ENCODE measurements at places on chromosomes 13 and 19.
A peak's percentile ranks its signal among the peaks of the same experiment; 100 is the strongest.

DNA sequence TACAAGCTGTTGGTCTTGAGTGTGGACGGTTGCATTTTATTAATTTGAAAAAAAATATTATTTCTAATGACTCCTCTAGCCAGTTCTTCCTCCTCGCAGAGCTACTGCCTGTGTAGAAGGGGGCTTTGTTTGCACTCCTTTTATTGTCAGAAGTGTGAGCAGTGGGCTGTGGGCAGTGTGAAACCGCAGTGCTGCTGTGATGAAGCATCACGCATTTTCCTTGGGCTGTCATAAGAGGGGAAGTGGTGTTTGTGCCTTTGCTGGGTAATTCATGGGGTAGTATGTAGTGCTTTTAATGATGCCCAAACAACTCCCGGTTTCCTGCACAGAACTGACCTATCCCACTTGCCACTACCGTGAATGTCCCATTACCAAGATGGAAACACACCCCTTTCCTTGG, 357.3 kb downstream of the ZNF536 start:
- DNase-seq = no peak

- DNase-seq = no peak
Observed at GRCh38 chr19:40565910-40566495, 10.7 kb upstream of the SHKBP1 start.

- DNase-seq = no peak
Observed at GRCh38 chr19:19737559-19738332, 4.8 kb upstream of the ZNF14 start.

DNA sequence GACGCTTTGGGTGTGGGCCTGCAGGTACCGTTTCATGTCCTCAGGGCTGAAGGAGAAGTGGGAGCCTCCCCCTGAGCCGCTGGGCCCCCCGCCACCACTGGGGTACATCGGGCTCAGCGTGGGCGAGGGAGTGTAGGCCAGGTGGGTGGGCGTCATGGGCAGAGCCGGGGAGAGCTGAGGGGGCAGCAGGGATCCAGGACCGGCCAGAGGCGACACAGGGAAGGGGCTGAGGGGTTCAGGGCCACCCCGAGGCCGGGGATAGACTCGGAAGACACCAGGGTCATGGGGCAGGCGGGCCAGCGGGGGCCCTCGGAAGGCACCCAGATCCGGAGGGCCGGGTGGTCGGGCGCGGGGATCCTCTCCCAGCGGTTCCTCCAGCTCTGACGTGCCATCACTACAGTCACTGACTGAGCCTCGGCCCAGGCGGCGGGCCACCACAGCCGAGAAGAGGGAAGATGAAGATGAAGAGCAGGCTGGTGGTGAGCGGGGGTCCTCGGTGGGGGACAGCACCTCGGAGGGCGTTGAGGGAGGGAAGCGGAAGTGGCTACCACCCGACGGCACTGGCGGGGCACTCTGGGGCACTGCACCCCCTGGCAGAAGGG, 5.7 kb downstream of the ERF start:
- no peak for DNase-seq

GRCh38 chr13:94129490-94129894, 350.0 kb downstream of the DCT start:
- no peak for DNase-seq

GRCh38 chr13:48749699-48750473, 96.2 kb downstream of the CYSLTR2 start:
- peak; percentile 57 for DNase-seq

DNA sequence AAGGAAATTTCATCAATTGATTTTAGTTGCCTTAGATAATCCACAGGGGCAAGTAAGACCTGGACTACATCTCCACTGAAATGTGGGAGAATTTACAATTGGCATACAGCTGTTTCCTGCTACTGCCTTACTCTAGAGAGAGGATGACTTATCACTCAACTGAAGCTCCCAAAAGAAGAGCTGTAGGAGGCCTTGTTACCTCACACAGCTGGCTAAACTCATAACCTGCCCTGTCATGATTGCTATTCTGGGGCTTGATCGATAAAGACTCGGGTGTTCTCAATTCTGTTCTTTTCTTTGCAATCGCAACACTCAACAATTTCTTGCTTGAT, 1396.4 kb downstream of the EFNB2 start:
- DNase-seq = no peak

GRCh38 chr13:29743201-29743786, 107.1 kb downstream of the UBL3 start:
- no peak for DNase-seq

DNA sequence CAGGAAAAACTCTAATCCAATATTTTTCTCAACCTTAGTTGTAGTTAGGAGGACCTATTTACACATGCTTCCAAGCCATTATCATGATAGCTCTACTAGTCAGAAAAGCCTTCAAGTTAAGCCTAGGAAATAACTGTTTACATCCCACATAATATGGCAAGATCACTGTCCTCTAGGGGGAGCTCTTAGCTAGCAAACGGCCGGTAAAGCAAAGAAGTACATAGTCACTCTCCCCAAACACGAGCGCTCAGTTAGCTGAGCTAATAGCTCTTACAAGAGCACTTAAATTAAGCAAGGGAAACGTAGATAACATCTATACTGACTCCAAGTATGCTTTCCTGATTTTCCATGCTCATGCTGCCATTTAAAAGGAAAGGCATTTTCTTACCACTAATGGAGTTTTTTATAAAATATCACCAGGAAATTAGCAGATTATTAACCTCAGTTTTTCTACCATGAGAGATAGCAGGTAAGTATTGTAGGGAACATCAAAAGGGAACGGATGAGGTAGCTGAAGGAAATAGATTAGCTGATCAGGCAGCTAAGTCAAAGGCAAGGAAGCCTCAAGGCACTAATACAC, 100.6 kb upstream of the PABPC3 start:
- DNase-seq = no peak

GRCh38 chr19:3284759-3285646, 60.5 kb downstream of the CELF5 start:
- peak; percentile 43 for DNase-seq

GRCh38 chr13:94673851-94674250, 38.5 kb downstream of the SOX21 start:
- no peak for DNase-seq

DNA sequence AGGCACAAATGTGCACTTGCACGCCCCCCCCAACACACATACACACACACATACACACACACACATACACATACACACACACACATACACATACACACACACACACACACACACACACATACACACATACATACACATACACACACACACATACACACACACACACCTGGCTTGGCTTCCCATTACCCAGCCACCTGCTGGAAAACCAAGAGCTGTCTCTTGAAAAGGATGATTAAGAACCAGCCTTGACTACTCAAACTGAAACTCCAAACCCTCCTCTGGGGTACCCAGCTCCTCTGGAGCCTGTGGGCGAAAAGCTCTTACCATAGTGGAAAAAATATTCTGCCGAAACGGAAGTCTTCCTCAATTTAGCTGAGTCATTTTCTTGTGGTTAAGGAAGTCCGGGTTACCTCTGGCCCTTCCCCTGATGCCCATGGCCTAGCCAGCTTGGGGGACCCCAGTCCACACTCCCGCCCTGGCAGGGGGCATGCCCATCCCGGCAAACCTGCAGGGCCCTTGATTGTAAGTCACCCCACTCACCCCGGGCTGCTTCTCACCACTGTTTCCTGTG, 21.9 kb downstream of the CEBPA start:
- DNase-seq = no peak

DNA sequence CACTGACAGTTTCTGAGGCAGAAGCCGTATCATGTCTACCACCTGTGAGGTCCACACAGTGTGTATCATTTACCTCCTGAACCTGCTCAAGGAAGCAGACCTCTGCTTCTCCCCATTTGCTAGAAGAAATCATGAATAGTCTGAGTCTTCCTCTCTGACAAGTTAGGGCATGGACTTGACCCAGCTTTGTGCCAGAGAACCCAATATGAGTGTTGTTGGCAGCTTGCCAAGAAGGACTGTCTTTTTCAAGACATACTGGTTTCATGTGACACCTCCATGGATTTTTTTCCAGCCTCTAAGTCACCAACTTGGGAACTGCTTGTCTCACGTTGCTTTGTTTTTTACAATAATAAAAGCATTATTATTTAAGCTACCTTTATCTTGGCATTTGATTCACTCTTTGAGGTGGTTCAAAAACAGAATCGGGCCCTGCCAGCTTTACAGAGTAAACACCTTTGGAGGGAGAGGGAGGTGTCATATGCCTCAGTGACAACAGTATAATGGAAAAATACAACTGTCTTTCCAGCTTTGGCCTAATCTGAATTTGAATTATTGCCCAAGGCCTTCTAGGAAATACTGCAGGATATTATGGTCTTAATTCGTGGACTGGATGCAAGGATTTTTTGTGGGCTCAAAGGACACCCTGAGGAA, 9.6 kb downstream of the ZNF211 start:
- no peak for DNase-seq

- no peak for DNase-seq
Observed at GRCh38 chr13:34300559-34300958, 482.6 kb downstream of the RFC3 start.

DNA sequence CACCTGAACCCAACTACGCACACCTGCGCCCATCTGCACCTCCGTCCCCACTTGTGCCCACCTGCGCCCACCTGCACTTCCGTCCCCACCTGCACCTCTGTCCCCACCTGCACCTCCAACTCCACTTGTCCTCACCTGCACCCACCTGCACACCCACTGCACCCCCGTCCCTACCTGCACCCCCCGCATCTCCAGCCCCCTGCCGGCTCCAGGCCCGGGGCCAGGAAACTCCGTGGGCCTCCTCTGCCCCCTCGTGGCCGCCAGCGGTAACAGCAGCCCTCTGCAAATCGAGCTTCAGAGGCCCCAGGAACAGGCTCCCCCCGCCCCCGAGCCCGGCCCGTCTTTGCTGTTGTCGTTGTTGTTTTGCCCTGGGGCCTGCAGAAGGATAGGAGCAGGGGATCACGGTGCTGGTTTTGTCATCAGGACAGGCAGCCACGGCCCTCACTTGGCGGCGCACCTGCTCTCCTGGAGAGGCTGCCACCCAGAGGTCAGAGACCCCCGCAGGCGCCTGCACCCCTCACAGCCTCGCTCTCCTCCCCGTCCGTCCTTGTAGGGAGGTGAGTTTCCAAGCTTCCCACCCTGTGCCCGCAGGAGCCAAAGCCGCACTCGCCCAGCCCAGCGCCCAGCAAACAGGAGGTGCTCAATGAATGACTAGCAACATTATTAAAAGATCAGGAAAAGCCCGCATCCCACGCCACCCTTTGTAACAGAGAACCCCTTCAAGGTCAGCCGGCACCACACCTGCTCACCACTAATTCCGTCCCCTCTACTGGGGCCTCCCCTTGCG, 65.4 kb downstream of the GNG7 start:
- no peak for DNase-seq

- DNase-seq = no peak
Observed at GRCh38 chr13:78660495-78660857, 1.5 kb upstream of the OBI1 start.

DNA sequence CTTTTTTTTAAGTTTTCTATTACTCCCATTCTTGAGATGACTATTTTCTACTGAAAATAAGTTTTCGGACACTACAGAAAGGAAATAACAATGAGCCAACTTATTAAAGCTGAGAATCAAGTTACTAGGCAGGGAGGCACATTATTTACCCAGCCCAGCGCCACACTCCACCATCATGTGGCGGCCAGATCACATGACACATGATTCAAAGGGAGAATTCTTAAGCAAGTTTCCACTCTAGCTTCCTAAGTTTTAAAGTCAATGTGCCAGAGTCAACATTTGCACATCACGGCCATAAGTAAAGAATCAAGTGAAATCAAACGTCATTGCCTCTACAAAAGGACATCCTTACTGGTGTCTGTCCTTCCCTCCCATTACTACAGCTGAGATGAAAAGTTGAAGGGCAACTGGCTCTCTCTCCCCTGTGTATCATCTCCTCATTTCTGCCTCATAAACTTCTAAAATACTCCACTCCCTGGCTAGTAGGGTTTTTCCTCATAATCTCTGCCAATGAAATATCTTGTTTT, 81.7 kb downstream of the KLF12 start:
- DNase-seq = no peak

- DNase-seq = no peak
Observed at GRCh38 chr13:106681536-106681935, 113.6 kb upstream of the ARGLU1 start.

DNA sequence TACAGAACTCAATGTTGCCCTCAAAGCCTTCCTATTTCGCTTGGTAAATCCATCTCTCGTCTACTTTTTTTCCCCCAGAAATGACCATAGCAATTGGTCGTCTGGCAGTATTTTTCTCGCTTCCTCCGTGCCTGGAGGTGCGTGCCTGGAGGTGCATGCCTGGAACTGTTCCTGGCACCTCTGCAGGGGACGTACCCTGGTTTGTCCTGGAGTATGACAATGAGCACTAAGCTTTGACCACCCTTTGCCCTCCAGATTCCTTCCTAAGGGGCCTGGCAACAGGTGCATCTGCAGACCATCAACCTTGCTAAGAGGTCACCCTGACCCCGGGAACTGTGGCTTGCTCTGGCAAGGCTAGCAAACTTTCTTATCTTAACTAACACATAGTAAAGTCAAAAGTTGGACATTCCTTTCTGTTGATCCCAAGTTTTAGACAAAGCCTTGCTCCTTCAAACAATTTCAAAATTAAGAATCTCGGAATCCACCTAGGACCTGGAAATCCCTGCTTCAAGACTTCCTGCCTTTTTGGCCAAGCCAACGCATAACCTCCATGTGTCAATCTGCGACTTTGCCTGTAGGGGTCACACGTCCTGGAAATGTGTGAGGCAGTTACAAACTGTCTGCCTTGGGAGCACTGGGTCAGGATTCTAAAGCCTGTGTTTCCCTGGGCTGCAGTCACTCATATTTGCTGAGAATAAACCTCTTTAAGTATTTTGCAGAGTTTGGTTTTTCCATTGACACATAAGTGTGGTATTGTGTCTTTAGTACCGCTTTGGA, 28.8 kb upstream of the TUBGCP3 start:
- DNase-seq = no peak

GRCh38 chr13:44399074-44399473, 25.4 kb downstream of the SERP2 start:
- DNase-seq = no peak

DNA sequence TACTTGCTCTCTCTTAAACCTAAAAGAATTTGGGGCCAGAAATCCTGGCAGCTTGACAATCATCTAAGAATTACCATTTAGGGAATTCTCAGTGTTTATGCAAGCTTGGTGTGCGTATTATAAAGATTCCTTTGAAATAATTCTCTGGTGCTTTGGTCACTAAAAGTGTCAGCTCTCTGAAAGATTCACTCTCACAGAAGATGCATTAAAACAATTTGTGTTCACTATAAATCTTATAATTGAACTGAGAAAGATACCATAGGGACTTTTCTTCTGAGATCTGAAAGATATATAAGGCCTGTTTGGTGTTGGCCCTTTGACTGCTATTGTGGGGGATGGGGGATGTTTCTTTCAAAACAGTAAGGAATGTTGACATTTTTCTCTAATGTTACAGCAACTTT, 27.3 kb downstream of the EPSTI1 start:
- DNase-seq = no peak

GRCh38 chr13:105773863-105774538, 761.5 kb downstream of the EFNB2 start:
- DNase-seq = no peak
